ENCODE measurements at places on chromosomes 13 and 19. TPM values are rescaled to one million over a fixed set of nuclear protein-coding genes. Genes with fewer than 3 reads are reported as not detected.

- no peak for DNase-seq
These were observed 678.1 kb downstream of the UQCRFS1 start for GRCh38 chr19:28534766-28535351.

- DNase-seq, result no peak
These were observed 338.5 kb upstream of the SPRY2 start for GRCh38 chr13:80679423-80679822.

- DNase-seq, result no peak
These were observed 76.8 kb downstream of the FREM2 start for GRCh38 chr13:38763446-38764381.

- DNase-seq, result no peak
These were observed 431.9 kb downstream of the COG6 start for GRCh38 chr13:40087091-40088002.

- DNase-seq, result no peak
These were observed 202.6 kb upstream of the SOX21 start for GRCh38 chr13:94914895-94915294.

- no peak for DNase-seq
These were observed 183.5 kb upstream of the UFM1 start for GRCh38 chr13:38166116-38166515.

- DNase-seq, result no peak
These were observed 6.8 kb upstream of the CCDC124 start for GRCh38 chr19:17926044-17926443.

GRCh38 chr13:21330126-21330861 is 128.8 kb downstream of the ZDHHC20 start:
- DNase-seq, result no peak

GRCh38 chr19:39845584-39845932 is 621 bp downstream of the FBL start:
- no peak for DNase-seq

DNA sequence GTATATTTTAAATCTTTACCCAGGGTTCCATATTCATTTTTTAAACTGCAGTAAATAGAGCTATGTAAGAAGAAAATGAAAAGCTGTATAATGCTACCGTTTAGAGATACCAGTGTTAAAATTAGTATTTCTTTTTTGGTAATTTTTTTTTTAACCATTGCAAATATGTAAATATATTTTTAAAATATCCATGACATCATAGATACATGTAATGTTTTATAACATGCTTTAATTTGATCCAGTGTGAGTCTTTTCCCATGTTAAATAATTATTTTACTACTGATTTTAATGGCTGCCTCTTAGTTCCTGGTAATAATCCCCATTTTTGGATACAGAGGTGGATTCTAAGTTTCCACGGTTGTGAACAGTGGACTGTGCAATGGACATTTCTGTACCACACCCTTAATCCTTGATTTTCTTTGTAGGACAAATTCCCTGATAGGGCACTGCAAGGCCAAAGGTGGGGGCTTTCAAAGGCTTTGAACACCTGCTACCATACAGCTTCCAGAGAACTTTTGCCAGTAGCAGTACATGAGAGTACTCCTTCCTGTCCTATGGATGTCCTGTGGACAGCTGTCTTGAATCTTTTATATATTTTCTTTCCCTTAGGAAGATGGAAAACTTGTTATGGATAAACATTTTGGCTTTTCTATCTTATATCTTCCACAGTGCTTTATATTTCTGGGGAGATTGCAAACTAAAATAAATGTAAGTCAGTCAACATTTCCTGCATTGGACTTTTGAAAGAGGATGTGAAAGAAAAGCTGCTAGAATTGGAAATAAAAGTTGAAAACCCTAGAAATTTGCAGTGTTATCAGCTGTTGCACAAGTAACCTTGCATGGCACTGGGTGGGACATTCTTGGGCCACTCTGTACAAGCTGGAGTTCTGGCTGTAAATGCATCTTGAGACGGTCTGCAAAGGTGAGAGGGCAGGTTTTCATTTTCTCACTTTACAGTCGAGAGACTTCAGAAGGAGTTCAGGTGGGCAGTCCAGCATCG is 46.8 kb downstream of the ARHGEF7 start:
- DNase-seq, result no peak

DNA sequence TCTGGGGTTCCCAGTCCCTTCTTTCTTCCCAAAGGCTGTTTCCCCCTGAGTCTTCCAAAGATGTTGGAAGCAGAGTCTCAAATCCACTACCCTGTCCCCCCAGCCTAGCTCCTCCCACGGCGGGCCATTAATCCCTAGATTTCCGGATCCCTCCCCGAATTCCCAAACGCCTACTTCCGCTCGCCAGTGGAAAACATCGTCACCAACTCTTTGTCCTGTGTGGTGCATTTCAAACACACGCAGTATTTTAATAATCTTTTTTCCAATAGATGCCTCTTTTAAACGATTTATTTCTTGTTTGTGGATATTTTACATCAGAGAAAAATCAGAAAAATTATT is 610 bp downstream of the ZNF791 start:
- DNase-seq, result no peak

- no peak for DNase-seq
These were observed 86.6 kb upstream of the POSTN start for GRCh38 chr13:37685206-37685605.

DNA sequence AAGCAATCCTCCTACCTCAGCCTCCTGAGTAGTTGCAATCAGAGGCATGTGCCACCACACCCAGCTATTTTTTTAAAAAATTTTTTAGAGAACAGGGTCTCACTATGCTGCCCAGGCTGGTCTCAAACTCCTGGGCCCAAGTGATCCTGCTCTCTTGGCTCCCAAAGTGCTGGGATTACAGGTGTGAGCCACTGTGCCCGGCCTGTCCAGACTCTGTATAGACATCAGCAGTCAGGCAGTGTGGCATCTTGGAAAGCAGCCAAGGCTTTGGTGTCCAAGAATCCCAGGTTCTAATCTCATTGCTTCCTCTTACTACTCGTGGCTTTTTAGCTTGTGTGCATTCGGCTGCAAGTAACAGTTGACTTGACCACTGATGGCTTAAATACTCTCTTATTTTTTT is 43.4 kb downstream of the BICRA start:
- no peak for DNase-seq

PALM gene
- total RNA-seq, result not detected

KMT2B gene
- total RNA-seq, result 76.1 TPM

PABPC3 gene
- 0.35 TPM for total RNA-seq

N4BP2L1 gene
- 37.8 TPM for total RNA-seq

CERS4 gene
- total RNA-seq, result 22.1 TPM

IRGC gene
- total RNA-seq, result not detected

SHISA7 gene
- total RNA-seq, result not detected

TMIGD2 gene
- total RNA-seq, result 5.2 TPM

Measured in T-helper 17 cell (primary cell).